ENCODE measurements at places on chromosomes 5 and 9. TPM values are rescaled to one million over a fixed set of nuclear protein-coding genes. Genes with fewer than 3 reads are reported as not detected.

NOXA1 gene
- total RNA-seq = 0.36 TPM

GRCh38 chr5:53323511-53323910, 156.9 kb upstream of the FST start:
- DNase-seq = no peak

- DNase-seq = no peak
Observed at GRCh38 chr5:32767948-32768467, 56.9 kb downstream of the NPR3 start.

CD274 gene
- 57.6 TPM for total RNA-seq

DNA sequence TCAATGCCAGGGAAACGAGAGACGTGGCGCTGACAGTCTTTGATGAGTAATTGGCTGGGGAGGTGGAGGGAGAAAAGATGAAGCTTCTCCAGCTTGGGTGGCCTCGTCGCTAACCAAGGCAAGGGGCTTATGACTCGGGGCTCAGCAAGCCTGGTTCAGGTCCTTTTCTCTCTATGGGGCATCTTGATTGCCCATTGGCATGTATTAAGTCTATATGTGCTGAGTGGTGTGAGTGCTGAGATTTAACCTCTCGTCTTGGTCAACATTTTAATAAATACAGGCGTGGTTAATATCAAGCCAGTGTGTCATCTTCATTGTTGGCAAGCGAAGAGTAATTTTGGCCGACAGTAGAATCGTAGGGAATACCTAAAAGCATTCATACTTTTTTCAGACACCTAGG, 85.9 kb downstream of the RAI14 start:
- DNase-seq = no peak

- DNase-seq = no peak
Observed at GRCh38 chr5:24232041-24232440, 412.7 kb downstream of the CDH10 start.

GRCh38 chr5:43154469-43154868, 33.8 kb downstream of the ZNF131 start:
- no peak for DNase-seq

RLN2 gene
- total RNA-seq = 0.30 TPM

GRCh38 chr9:15248081-15248480, 58.9 kb downstream of the TTC39B start:
- DNase-seq = no peak

ENTREP1 gene
- total RNA-seq = not detected

LECT2 gene
- total RNA-seq = not detected

C9orf50 gene
- not detected for total RNA-seq

DNA sequence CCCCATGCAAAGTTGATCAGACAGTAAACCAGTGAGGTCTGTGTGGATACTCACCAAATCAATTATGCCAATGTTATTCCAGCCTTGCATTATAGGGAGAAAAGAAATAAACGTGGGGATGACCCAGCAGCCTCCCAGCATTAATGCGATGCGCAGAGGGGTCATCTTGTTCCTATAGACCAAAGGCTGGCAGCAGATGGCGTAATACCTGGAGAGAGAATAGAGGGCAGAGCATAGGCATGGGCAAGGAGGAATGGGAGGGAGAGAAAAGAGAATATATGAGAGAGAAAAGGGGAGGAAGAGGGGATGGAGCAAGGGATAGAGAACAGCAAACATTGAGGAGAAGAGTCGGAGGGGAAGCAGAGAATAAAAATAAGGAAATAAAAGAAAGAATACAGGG, 131.2 kb downstream of the HTR4 start:
- no peak for DNase-seq

GRCh38 chr5:15691521-15691920, 191.5 kb downstream of the FBXL7 start:
- no peak for DNase-seq
